ENCODE measurements at places on chromosomes 5 and 9.

- DNase-seq: no peak
Measured at GRCh38 chr5:53792338-53792737, 231.9 kb downstream of the NDUFS4 start.

DNA sequence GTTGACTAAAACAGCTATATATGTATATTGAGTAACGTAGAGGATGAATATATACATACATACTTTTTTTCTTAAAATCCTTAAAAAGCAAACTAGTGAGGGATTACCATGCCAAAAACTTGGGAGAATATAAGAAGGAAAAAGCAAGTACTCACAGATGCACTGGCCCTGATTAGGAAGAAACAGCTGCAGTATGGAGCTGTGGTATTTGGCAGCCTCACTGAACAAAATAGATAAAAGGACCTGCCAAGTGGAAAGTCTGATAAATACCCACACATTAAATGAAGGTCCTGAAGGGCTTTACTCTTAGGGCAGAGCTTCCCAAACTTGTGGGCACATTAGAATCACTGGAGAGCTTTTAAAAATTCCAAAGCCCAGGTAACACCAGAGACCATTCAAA is 80.6 kb downstream of the FEM1C start:
- DNase-seq: no peak

GRCh38 chr5:154118893-154119336 is 71.6 kb upstream of the GALNT10 start:
- DNase-seq: no peak

GRCh38 chr9:134399435-134400056 is 73.3 kb downstream of the RXRA start:
- no peak for DNase-seq

- no peak for DNase-seq
Measured at GRCh38 chr9:121222524-121223171, 21.0 kb upstream of the RAB14 start.

DNA sequence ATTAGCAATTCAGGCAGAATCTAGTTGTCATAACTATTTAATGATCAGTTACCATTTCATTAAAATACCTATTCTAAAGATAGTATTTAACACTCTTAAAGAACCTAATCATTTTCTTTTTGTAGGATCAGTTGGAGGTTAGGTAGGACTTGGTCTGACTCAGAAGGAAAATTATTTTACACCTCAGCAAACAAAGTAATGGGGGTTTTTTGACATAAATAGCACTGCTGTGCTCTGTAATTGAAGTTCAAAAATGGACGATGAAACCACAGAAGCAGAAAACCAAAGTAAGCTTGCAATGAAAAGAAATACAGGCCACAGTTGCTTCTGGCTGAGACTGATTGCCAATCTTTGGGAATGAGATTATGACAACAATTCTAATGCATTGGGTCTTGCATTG is 187.0 kb upstream of the TRPM3 start:
- DNase-seq: no peak

DNA sequence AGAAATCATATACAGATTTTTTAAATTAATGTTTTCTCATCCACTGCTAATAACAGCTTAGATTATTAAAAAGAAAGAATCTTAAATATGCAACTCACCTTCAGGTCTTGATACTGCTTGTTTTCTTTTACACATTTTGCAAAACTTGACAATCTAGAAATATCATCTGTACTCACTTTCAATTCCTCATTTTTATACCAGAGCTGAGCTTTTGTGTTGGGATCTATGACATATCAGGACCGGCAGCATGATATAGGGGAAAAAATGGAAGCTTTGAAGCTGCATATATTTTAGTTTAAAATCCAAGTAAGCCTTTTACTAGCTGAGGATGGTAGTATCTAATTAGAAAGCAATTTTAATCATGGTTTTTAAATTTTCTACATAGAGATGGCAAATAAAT is 75.7 kb upstream of the SMARCA2 start:
- no peak for DNase-seq

GRCh38 chr5:77921094-77921768 is 145.1 kb upstream of the TBCA start:
- no peak for DNase-seq

DNA sequence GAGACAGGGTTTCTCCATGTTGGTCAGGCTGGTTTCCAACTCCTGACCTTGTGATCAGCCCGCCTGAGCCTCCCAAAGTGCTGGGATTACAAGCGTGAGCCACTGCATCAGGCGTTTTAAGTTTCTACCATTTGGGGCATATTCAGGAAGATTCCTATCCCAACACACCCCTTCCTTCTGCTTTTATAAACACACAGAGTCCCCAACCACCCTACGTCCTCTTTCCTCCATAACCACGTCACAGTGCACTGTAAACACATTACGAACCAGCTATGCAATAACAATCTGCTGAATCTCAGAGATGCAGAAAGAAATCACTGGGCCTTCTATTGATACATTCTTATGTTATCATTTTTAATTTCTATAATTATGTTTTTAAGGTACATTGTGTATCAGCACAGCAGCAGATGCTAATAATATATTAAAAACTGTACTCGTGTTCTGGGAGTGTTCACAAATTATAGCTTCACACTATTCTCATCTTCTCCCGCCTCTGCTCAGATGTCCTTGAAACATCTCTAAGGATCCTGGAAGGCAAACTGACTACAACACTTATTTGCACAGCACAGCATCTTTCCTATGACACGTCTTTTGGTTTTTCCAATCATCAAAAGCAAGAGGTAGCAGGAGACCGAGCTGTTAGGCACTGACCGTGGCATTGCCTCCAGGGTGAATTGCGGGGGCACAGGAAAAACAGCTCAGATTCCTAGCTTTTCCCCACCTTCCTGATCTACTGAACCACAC is 60.2 kb downstream of the KCNIP1 start:
- DNase-seq: no peak

DNA sequence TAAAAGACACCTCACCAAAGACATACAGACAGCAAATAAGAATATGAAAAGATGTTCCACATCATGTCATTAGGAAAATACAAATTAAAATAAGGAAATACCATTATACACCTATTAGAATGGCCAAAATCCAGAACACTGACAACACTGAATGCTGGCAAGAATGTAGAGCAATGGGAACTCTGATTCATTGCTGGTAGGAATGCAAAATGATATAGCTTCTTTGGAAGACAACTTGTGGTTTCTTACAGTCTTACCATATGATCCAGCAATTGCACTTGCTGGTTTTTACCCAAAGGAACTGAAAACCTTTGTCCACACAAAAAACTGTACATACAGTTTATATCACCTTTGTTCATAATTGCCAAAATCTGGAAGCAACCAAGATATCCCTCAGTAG is 6.5 kb downstream of the TMEM161B start:
- DNase-seq: no peak

GRCh38 chr9:68851657-68852056 is 146.6 kb downstream of the PIP5K1B start:
- no peak for DNase-seq

DNA sequence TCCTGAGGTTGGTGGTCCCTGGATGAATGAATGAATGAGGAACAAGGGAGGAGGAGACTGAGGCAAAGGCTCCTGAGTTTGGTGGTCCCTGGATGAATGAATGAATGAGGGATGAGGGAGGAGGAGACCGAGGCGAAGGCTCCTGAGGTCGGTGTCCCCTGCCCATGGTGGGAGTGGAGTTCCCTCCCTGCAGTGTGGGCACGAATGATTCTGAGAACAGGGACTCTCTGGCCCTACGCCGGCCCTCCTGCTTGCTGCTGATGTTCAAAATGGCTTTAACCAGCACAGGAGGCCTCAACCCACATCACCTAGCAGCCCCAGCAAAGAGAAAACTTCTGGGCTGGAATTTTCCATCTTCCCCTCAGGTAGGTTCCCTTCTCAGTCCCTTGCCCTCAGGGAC is 377.8 kb downstream of the IRX2 start:
- no peak for DNase-seq

- no peak for DNase-seq
Measured at GRCh38 chr5:139669662-139670368, 21.7 kb downstream of the CXXC5 start.

- DNase-seq: no peak
Measured at GRCh38 chr5:157245886-157246285, 20.0 kb upstream of the CYFIP2 start.

GRCh38 chr5:124876566-124876965 is 130.1 kb upstream of the ZNF608 start:
- DNase-seq: no peak

DNA sequence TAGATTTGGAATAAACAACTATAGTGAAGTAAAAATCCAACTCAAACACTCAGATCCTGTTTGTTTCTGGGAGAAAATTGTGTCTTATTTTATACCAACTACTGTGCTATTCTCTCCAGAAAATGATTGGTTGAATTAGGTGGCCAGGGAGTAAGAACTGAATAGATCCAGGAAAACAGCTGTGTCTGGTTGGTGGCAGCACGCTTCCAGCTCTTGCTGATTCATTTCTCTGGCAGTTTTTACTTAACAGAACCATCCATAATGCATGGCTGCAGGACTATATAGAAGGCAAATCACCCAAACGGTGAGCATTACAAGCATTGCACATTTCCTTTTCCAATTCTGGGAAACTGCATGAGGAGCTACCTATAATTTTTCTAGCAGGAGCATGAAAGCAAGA is 29.5 kb downstream of the DMAC1 start:
- DNase-seq: no peak

- DNase-seq: peak; percentile 21
Measured at GRCh38 chr5:148469501-148469935, 85.8 kb downstream of the FBXO38 start.

GRCh38 chr5:10856683-10857337 is 95.8 kb upstream of the DAP start:
- no peak for DNase-seq

GRCh38 chr9:89558196-89558899 is 46.5 kb upstream of the GADD45G start:
- DNase-seq: no peak

DNA sequence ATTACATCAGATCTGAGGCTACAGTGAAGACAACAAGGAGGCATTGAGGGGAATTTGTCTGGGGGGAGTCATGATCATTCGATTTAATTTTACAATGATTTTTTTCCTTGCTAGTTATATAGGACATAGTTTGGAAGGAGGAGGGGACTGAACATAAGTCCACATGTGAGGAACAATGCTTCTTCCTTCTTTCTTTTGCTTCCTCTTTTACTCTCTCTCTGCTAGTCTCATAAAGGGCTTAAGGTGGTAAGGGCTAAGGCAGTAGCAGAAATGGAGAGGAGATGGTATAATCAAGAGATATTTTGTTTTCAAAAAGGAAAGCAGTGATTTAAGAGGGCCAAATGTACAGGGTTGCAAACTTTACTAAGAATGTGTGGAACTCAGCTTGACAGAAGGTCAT is 64.3 kb downstream of the GRIN3A start:
- no peak for DNase-seq

- DNase-seq: no peak
Measured at GRCh38 chr5:112346411-112347044, 72.5 kb downstream of the EPB41L4A start.

DNA sequence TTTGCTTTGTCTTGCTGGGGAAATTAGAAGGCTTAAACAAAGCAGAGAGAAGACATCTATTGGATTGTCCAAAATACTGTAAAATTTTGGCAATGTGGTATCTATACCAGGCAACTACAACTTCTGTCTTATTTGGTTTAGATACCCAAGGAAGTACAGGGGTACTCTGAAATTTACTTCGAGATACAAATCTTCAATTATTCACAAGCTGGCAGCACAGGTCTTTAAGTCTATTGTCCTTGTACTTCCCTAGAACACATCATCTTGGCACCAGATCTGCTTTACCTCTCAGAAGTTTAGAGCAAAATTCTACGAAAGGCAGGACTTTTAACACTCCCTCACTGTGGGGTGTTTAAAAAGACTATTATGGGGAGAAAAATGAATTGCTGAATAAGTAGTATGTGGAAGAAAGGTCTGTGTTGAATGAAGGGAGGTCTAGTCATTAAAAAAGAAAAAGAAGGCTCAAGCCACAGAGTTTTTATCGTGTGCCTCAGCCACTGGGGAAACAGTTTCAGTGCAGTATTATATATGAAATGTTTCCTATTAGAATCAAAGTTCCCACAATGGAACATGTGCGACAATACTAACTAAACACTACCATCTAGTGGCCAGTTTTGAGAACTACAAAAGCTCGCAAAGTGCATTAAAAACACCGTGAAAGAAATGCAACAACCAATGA is 93.7 kb downstream of the PDE4D start:
- DNase-seq: no peak

DNA sequence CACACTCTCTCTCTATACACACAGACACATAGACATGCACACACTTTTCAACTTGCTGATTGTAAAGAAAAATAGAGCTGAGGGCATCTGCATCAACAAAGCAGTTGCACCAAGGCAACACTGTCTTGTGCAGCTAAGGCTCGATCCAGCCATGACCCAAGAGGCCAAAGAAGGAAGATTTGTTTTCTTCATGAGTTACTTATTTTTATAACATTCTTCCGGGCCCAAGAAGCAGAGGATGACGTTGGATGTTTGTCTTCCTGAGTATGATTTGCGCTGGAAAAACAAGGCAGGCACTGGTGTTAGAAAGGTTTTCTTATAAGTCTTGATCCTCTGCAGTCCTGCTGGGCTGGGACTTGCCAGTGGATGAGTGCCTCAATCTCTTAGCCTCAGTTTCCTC is 344.1 kb downstream of the ADAMTS6 start:
- DNase-seq: peak; percentile 54

DNA sequence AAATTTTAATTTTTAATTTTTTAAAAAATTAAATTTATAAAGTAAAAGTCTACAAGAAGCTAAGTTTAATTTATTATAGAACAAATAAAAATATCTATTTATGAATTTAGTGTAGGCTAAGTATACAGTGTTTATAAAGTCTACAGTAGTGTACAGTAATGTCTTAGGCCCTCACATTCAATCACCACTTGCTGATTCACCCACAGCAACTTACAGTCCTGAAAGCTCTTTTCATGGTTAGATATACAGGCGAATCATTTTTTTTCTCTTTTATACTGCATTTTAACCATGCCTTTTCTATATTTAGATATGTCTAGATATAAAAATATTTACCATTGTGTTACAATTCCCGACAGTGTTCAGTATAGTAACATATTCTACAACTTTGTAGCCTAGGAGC is 55.9 kb downstream of the PCSK1 start:
- DNase-seq: no peak

DNA sequence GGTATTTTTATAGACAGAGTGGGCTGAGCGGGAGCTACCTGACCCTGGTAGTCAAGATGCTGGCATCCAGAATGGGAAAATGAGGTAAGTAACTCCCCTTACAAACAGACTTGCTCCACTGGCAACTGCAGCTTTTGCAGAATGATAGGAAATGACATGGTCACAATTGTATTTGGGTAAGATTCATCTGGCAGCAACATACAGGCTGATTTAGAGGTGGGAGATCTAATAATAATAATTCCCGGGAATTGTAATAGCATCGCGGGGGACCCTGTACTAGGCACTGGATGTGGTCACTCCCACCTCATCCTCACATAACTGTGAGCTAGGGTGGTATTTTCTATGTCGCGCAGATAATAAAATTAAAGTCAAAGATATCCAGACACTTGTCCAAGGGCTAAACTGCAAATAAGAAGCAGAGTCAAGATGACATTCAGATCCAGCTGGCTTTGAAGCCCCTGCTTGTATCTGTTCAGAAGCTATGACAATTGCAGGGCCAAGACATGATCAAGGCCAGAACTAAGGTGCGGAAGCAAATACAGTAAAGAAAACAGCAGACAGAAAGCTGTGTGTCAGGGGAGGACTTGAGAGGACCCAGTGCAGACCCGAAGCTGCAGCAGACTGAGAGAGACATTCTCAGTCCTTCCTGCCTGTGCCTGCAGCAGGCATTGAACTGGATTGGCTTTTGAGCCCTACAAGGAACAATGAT is 507.2 kb downstream of the BNC2 start:
- no peak for DNase-seq

Data from smooth muscle cell of the brain vasculature (primary cell).